ENCODE measurements at places on chromosomes 5 and 9.

- no peak for DNase-seq
Measured at GRCh38 chr9:136229096-136230065, 16.2 kb downstream of the QSOX2 start.

- DNase-seq: no peak
Measured at GRCh38 chr9:83554278-83554677, 16.1 kb upstream of the FRMD3 start.

DNA sequence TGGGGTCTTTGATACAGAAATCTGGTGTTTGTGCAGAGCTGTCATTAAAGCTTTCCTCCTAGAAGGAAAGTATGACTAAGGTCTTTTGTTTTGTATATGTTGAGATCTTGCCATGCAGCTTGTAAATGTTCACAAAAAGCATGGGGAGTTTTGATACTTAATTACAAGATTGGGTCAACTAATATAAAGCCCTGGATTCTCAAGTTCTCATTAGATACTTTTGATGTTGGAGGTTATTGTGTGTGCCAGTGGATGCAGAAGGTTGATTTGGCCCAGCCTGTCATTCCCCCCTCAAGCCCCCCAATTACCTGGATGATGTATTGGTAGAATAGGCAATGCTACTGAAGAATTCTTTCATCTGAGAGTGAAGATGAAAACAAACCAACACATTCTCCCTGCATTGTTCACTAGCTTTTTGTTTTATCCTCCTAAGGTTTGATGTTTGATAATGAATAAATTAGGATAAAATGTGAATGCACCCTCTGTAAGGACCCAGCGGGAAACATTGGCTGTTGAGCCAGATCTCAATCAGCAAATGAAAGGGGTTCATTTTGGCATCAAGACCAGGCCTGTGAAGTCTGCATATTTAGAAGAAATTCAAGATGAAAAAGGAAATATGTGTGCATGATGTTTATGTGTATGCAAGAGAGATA, 61.9 kb upstream of the ADAMTS19 start:
- DNase-seq: no peak

DNA sequence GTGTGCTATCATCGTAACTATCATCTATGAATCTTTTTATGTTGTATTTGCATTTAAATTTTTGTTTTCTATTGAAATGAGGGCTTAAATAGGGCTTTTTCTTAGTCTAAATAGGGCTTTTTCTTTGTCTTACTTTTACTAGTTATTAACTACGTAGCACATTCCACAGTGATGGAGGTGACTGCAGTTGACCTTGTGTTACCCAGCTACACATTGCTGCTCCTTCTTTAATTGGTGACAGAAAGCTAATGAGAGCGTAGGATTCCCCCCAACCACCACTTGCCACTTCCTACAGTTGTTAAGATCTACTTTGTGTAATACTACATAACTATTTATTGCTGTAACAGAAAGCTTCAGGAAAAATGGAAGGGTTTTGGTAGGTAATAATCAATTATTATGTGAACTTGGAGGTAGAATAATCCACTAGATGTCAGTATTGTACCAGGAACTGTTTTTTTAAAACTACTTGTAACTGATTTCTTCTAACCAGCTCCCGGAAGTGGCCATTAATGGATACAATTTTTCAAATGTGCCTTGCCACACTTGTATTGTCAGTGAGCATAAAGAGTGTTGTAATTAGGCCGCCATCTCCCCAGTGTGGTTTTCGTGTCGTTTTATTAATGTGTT, 18.0 kb downstream of the MTRR start:
- no peak for DNase-seq

DNA sequence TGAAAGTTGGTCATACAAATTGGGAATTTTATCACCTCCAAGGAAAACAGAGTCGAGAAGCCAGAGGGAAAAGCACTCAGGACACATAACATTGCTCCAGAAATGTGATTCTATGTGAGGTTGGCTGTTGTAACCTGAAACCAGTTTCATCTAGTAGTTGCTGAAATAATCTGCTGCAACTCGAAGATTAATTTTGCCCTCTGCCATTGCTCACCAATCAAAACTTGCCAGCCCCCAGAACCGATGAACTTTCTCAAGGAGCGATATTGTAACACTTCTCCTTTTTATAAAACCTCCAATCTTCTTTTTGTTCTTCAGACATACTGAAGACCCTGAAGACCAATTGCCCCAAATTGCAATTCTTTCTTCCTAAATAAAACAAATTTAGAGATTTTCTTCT, 31.1 kb downstream of the C5orf58 start:
- no peak for DNase-seq

GRCh38 chr9:133814586-133815208, 76.5 kb upstream of the SARDH start:
- no peak for DNase-seq

GRCh38 chr5:112417931-112418658, 982 bp downstream of the EPB41L4A start:
- DNase-seq: no peak

- DNase-seq: no peak
Measured at GRCh38 chr9:12183321-12183720, 509.9 kb upstream of the TYRP1 start.

DNA sequence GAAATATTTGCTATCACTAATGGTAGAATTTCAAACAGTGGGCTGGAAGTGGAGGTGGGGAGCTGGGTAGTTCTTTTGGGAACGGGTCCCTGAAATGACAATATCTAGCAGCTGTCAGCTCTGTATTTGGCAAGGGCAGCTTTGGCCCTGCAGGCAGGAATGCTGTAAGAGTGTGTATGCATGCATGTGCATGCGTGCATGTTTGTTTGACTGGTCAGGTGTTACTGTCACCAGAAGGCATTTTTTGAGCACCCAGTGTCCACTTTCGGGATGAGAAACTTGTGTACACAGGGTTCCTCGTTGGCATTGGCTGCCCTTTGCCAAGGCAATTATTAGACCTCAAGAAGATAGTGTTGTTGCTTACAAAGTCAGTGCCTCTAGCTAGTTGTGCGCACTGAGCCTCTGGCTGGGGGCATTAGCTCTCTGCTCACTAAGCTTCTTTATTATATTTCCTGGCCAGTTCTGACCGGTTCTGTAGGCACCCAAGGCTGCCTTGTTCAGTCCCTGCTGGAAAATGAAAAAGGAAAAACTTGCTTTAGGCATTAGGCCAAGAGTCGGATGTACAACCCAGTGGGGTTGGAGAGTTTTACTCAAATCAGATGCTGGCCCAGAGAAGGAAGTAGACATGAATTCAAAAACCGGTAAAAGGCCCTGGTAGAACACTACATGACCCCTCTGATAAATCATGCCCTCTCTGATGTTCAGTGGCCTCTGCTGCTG, 2.0 kb downstream of the CYFIP2 start:
- no peak for DNase-seq

Data from activated T-cell treated with anti-CD3 and anti-CD28 coated beads for 48 hours (primary cell).